Activated CD8-positive, alpha-beta T cell treated with anti-CD3 and anti-CD28 coated beads, Interleukin-2, amount 10 ng/mL, durations not matched to agents 7 days and 5 days (primary cell): ENCODE measurements at places on chromosomes 16 and 17. TPM values are rescaled to one million over a fixed set of nuclear protein-coding genes. Genes with fewer than 3 reads are reported as not detected.

The DPEP2 gene
- total RNA-seq, result 5.6 TPM

The PDIA2 gene
- not detected for total RNA-seq

The C17orf107 gene
- total RNA-seq, result 0.97 TPM

The SLFN11 gene
- 50.1 TPM for total RNA-seq

The PABPN1L gene
- not detected for total RNA-seq

The GAS2L2 gene
- not detected for total RNA-seq

The ITPRIPL2 gene
- 2.3 TPM for total RNA-seq

DNA sequence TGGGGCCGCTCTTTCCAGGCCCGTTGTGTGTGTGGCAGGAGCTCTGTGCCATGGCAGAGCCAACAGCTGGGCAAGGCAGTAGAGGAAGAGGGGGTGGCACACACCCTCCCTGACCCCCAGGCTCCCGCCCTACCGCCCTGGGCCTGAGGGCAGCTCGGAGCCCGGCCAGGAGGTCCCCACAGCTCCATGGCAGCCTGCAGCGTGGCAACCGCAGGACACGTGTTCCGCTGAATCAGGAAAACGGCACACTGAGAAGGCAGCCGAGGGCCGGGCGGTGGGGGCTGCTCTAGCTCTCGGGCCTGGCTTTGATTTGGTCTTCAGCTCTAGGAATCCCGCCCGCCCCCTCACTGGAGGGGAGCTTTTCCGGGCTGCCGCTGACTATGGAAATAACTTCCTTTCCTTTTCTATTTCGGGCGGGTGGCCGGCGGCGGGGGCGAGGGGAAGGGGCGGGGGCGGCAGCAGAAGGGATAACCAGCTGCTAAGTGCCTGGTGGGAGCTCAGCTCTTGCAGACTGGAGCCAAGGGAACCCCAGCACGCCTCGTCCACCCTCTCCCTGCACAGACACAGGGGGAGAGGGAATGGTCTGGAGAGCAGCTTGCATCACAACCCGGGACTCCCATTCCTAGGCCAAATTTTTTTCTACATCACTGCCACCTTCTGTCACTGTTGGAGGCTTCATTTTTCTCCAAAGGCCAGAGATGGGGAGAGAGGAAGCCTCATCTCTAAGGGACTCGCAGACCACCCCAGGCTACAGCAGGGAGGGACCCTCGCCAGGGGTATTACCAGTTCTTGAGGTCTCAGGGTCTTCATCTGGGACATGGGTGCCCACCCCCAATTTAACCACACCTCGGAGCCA, 24.8 kb upstream of the MRPS23 start:
- DNase-seq, result no peak

DNA sequence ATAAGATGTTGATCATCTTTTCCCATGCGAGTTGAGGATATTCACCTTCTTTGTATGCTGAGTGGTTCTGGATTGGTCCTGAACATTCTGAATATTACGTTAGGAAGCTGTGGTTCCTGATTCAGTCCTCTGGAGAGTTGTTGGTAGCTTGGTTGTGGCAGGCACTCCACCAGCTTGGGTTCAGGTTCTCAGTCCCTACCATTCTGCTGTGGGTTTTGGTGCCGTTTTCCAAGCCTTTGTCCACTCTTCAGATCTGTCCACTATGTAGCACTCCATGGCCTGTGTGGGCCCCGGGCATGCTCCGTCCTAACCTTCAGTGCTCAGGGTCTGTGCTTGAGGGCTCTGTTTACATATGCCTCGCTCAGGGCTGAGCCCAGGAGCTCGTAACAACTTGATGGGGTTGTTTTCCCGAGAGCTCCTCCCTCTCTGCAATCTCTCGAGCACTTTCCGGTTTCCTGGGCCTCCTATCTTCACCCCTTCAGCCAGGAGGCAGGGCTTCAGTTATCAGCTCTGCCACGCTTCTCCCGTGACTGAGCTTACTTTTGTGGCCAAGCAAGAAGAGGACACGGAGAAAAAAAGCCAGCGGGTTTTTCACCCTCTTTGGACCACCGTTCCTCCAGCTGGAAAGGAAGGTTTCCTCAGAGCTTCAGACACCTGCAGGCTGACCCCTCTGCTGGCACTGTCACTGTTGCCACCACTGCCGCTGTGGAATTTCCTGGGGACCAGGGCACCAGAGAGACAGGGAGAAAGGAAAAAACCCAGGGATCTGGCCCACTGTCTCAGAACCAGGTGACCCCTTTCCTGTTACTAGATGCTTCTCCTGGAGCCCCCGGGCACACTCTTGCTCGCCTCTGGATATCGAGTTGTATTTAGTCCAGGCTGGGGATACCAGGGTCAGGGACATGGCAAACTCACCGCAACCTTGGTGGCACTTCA, 19.6 kb downstream of the KIAA0513 start:
- peak; percentile 34 for DNase-seq

- no peak for DNase-seq
Measured at GRCh38 chr17:63431939-63432804, 13.9 kb downstream of the CYB561 start.

DNA sequence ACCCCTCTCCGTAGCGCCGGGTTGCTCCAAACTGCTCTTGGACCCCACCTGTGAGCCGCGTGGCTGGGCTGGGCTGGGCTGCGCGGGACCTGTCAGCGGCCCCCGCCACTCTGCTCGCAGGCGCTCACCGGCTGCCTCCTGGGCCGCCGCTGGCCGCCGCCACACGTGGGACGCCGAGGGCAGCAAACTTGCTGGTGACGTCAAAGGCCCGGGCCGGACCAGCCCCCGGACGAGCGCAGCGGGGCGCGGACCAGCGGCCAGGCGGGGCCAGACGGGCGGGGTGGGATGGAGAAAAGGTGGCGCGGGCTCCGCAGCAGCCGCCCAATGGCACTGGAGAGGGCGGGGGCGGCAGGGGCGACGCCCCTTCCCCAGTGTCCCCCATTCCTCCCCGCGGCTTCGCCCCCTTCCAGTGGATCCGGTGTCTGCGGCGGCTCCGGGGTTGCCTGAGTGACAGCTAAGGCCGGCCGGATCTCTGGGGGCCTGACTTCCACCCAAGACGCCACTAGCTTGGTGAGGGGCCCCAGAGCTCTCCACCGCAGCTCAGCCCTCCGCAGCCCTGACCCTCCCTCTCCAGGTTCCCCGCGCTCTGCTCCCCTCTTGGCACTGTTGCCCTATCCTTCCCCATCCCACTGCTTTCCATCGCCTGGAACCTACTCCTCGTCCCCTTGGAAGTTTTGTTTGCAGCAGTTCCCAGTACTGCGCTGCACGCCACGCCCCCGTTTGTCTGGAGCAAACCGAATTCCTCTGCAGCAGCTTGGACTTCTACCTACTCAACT, at the start of gene HS3ST3A1:
HS3ST3A1 (minus strand) TSS at position 154 of the 776 bp plus-strand sequence. CDS start 800 bp downstream, outside the sequence.
- DNase-seq, result peak; percentile 21

DNA sequence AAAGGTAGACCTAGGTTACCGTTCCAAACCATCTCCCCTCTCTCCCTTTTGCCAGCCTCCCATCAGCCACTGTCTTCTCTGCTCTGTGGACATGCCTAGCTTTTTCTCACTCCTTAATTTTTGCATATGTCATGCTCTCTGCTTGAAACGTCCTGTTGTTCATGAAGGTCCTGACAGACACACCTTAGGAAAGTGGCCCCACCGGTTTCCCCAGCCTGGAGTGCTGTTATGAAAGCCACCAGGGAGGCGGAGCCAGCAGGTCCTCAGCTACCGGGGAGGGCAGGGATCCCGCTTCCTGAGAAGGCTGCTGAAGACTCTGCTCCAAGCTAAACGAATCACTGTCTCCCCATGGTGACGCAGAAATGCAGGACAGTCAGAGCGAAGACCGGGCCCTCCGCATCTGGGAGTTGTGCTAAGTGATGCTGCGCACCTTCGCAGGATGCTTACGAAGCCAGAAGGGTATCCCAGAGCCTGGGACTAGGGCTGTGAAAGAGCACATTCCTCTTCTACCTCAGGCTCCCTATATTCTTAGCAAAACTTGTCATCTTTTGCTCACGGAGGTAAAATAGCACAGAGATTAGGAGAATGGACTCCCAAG, 2.3 kb upstream of the SLC16A11 start:
- DNase-seq, result peak; percentile 51

GRCh38 chr16:58049232-58050185, 24.0 kb downstream of the MMP15 start:
- DNase-seq, result no peak

DNA sequence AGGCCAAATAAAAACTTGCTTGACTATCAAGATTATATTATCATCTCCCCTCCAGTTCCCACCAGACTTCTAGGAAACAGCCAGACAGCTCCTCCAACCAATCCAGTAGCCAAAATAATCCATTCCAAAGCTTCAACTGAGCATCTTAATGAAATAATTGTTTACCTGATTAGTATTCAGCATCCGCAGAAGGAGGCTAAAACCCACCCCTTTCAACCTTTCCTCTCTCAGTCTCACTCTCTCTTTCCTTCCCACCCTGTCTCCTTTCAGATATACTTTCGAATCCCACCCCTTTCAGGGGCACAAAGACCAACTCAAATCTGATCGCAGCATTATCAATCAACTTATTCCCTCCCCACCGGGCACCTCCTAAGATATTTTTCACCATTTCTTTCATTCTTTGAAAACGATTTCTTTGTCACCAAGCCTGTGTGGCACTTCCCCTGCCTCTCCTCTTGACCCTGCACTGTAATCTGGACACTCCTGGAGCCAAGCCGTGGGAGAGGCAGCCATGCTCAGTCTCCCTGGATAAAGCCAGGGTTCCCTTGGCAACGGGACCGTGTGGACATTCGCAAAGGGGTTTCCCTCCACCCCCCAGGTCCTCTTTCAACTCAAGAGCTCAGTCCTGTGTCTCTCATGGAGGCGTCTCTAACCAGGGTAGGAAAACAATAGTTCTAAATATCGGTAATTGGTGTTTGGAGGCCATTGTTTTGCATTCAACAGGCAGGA, at the start of gene ANKFN1:
ANKFN1 (plus strand) TSS at position 602 of the 729 bp plus-strand sequence. CDS start 59,193 bp downstream, outside the sequence.
- DNase-seq, result no peak

GRCh38 chr16:73163238-73163815, 115.4 kb upstream of the ZFHX3 start:
- no peak for DNase-seq

DNA sequence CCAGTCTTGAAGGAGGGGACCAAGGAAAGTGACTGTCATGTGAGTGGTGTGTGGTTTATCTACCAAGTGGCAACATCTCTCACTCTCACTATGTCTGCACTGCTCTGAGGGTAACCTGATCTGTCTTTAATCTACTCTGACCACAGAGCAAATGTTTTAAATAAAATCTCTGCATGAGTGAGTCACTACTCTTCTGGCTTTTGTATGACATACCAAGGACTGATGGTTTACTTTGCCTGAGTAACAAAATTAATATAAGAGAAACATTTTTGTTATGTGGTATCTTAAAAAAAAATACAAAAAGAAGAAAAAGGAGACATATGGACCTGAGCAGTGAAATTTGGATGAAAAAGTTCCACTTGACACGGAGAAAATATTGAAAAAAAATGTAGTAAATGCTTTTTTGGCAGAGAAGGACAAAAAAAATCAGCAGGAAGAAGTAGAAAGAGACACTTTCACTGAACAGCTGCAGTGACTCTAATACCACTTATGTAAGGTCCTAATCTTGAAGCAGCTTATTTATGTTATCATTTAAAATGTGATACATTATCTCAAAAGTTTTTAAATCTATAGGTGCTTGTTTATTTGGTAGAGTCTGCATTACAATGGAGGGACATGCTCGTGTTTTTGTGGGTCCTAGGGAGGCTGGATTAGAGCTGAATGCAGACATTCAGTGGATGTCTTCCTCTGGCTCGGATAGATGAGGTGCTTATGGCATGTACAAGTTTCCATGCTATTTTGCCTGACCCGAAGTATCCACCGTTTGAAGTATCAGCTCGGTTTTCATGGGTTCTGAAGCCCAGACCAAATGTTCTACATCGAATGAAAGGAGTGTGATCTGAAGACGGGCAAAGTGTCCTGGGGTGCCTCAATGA, 240.7 kb downstream of the MAP2K6 start:
- DNase-seq, result no peak

DNA sequence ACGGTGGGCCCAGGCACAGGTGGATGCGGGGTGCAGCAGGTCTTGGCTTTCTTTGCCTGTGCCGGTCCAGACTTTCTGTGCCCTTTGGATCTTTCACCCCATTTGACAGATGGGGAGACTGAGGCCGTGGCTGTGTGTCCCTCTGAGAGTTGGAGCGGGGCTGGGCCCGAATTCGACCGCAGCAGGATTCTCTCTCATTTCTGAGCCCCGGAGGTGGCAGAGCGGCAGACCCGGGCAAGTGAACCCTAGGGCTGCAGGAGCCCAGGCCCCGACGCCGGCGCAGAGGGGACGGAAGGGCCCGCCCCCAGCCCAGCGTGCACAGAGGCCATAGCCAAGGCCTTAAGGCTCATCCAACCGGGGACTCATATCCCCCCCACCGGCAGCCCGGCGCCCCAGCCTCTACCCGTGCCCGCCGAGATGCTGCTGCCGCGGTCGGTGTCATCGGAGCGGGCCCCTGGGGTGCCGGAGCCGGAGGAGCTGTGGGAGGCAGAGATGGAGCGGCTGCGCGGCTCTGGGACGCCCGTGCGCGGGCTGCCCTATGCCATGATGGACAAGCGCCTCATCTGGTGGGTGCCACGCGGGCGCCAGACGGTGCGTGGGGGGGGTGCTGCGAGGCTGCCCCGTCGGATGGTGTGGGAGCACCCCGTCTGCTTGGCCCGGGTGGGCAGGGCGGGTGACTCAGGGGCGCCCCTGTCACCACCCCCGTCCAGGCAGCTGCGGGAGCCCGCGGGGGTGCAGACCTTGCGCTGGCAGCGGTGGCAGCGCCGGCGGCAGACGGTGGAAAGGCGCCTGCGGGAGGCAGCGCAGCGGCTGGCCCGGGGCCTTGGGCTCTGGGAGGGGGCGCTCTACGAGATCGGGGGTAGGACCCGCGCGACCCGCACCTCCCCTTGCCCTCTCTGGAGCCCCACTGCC, 857 bp downstream of the TMC8 start:
- DNase-seq, result peak; percentile 60

- no peak for DNase-seq
Measured at GRCh38 chr17:66965801-66966262, 1.3 kb downstream of the CACNG4 start.

DNA sequence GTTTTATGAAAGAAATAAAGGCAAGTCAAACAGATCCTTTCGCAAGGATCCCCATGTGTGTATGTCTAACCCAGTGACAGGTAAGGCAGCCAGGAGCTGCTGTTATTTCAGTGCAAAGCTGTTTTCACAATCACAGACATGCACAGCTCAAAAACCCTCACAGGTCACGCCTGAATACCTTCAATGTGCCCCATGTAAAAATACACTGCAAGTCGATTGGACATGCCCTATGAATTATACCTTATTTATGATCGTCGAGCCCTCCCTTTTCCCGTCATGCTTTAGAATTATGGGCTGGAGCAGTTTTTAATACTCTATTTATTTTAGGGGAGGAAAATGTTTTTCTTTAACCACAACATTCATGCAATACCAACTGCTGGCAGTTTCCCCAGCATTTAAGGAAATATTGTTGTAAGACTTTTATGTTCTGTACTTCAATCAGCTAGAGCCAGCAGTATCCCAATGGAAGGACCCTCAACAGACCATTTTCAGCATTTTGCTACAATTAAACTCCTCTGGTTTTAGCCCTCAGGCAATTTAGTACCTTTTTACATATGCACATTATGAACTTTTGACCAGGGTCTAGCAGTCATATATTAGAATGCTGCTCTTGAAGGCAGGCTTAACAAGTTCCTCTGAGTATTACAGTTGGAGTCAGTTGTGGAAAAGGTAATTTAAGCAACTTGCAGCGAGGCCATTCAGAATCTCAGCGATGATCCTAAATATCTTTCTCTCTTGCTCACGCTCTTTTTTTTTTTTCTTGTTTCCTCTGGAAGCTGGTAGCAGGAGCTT, 362.2 kb downstream of the WWOX start:
- DNase-seq, result no peak

- DNase-seq, result no peak
Measured at GRCh38 chr17:18020971-18021370, 18.0 kb downstream of the ATPAF2 start.
